ENCODE measurements at places on chromosomes 4 and X.

GRCh38 chr4:121227341-121227792 lies 63.2 kb upstream of the TNIP3 start:
- DNase-seq = no peak

- DNase-seq = no peak
These were observed 3.9 kb downstream of the PRSS12 start for GRCh38 chr4:118348886-118349285.

GRCh38 chr4:156521631-156522030 lies 450.0 kb downstream of the PDGFC start:
- no peak for DNase-seq

- DNase-seq = no peak
These were observed 25.1 kb downstream of the NIPAL1 start for GRCh38 chr4:48041535-48042137.

DNA sequence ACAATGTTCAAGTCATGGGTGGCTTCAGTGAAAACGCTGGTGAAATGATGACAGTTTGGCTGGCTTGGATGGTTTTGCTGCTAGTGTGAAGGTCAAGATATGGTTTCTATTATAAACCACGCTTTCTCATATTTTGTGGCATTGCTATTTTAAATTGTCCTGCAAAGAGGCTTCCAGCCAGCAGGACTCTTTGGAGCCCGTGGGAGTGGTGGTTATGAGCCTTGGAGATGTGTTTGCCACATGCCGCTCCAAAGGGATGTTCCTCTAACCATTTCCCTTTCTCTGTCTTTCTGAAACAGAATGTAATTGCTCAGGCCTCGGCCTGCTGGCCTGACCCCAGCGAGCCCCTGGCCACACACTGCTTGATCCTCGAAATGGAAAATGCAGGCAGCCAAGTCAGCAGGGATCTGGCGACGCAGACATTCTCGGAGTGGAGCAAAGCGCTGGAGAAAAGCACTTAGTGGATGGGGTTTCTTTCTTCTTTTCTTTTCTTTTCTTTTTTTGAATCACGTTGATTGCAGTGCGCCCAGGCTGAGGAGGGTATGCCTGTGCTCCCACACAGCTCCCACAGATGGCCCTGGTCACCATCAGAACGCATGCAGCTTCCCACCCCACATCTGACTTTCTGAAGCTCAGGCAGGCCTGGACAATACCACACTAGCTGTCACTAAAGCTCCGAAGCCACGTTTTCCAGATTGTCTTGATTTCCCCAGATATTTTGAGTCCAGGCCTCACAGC lies 114.0 kb downstream of the ENPP6 start:
- no peak for DNase-seq

- no peak for DNase-seq
These were observed 13.3 kb upstream of the TADA2B start for GRCh38 chr4:7029921-7030320.

- DNase-seq = no peak
These were observed 32.1 kb upstream of the VEGFD start for GRCh38 chrX:15416133-15416993.

GRCh38 chr4:179268791-179269190 lies 1826.6 kb upstream of the AGA start:
- no peak for DNase-seq

GRCh38 chr4:40719008-40719623 lies 30.6 kb upstream of the NSUN7 start:
- DNase-seq = peak; percentile 38

DNA sequence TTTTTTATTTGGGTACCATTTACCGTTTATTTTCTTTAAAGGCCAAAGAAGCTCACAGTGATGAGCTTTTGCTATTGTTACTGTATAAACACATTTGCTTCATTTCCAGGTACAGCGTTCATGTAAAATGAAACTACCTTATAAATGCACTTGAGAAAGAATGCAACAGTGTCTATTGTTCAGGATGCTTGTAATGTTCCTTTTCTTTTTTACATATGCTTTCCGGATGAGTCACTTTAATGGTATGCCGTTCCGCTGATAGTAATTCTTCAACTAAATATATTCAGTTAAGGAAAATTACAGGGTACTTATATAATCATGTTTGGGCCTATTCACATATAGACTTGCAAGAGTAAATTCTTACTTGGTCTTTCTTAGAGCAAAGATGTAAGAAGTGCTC lies 354.9 kb downstream of the RPA4 start:
- DNase-seq = no peak

- no peak for DNase-seq
These were observed 96.8 kb upstream of the FRAS1 start for GRCh38 chr4:77960367-77960766.

- DNase-seq = no peak
These were observed 36.0 kb upstream of the EXOC1L start for GRCh38 chr4:55783584-55783983.

GRCh38 chr4:163217505-163217904 lies 50.8 kb upstream of the NAF1 start:
- DNase-seq = no peak

DNA sequence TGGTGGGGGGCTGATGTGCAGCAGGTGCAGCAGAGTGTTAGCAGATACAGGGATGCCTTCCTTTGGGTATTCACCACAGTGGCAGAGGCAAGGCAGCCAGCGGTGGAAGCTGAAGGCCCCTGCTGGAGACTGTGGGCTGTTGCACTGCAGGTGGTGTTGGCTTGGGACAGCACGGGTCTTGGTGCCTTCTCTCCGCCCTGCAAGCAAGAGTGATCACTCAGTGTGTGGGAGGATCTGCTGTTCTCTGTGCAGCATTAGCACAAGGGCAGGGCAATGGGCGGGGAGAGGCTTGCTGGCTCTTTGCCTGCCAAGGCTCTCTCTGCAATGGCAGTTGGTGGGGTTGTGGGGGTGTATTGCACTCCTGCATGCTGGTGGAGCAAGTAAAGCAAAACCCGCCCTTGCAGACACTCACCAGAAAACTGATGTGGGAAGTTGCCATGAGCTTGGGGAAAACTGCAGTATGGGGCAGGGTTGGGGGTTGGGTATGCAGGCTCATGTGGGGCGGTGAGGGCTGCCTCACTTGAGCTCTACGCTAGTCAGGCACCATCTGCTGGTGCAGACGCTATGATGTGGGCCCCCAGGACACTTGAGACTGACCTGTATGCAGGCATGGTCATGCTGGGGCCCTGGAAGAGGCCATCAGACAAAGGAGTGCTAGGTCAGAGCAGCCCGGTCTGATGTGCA lies 820.8 kb upstream of the GRIA3 start:
- DNase-seq = no peak

GRCh38 chr4:25861951-25862410 lies 807 bp downstream of the SEL1L3 start:
- DNase-seq = no peak

DNA sequence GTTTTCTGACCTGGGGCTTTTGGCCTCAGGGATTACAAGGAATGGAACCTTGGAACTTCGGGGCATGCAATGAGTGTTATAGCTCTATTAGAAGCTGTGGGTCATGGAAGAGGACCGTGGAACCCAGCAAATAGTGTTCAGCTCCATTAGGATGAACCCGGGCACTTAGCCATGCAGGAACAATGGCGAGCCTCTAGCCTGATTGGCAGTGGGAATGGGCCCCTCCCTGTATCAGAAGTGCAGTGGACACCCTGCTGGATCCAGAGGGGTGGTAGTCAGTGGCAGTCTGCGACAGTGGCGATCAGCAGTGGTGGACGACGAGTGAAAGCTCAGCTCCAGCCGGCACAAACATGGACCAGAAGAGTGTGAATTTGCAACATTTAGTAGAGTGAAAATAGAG lies 315.4 kb upstream of the TECRL start:
- DNase-seq = no peak

- no peak for DNase-seq
These were observed 22.5 kb downstream of the FAM241A start for GRCh38 chr4:112167794-112168193.

GRCh38 chr4:6920171-6920570 lies 10.5 kb downstream of the TBC1D14 start:
- no peak for DNase-seq

GRCh38 chr4:5611750-5612149 lies 96.6 kb downstream of the EVC2 start:
- no peak for DNase-seq

DNA sequence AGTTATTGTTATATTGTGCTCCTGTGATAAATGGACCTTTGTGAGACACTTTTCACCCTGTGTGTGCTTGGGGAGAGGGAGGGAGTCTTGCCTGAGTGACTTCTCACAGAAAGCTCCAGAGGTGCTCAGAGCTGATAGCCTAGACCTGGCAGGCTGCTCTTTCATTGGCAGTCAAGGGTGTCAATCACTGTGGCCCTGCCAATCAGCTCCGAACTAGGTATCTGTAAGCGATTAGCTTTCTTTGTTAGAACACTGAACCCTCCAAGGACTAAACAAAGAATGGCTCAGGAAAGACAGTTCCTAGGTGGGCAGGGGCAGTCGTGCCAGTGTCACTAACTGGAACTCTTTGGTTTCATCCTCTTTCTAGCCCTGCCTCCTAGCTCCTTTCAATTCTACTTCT lies 2.7 kb upstream of the NALF2 start:
- no peak for DNase-seq

DNA sequence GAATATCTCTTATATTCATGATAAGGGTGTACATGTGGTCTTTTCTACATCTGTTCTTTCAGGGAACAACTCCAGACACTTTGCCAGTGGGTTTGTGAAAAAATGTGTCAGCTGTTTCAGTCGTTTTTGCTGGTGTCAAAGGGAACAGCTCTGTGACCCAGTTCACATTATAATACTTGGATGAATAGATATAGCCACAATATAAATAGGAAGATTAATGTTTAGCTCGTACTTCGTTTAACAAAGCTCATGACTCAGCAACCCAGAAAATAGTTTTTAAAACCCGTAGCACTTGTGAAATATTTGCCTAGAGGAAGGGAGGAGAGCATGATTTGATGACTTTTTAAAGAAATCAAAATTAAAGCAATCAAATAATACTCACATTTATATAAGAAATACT lies 7.9 kb downstream of the LIAS start:
- no peak for DNase-seq

DNA sequence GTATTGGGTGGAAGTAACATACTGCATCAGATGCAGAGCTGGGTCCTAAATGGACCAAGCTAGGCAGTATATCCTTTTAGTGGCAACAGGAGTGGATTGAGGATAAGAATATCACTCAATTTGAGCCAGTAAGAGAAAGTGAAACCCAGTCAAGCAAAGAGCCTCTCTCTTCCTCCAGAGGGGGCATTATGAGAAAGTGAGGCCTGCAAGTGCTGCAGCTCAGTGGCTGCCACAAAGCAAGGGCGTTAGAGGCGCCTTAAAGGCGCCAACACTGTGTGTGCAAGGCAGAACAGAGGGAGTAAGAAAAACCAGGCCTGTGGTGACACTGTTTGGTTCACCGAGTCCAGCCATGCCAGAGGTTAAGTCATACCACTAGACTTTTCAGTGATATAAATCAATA lies 17.5 kb downstream of the STX18 start:
- no peak for DNase-seq

- no peak for DNase-seq
These were observed 108.8 kb downstream of the ZNF827 start for GRCh38 chr4:145829629-145830395.

DNA sequence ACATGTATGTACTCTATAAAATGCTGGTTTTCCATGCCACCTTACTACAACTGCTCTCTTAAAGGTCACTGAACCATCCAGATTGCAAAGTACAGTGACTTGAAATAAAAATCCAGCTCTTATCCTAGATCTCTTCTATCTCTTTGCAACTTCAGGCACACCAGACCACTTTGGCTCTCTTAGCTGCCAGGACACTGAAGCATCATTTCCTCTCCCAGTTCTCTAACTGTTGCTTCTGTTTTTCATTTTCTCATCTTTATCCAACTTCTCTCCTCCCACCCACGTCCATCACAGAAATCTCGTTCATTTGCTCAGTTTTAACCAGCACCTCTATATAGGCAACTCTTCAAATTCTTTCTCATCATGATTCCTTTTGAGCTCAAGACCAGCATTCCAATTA lies 74.3 kb downstream of the METTL14 start:
- DNase-seq = no peak

GRCh38 chr4:48854982-48855381 lies 24.1 kb downstream of the OCIAD1 start:
- DNase-seq = no peak

DNA sequence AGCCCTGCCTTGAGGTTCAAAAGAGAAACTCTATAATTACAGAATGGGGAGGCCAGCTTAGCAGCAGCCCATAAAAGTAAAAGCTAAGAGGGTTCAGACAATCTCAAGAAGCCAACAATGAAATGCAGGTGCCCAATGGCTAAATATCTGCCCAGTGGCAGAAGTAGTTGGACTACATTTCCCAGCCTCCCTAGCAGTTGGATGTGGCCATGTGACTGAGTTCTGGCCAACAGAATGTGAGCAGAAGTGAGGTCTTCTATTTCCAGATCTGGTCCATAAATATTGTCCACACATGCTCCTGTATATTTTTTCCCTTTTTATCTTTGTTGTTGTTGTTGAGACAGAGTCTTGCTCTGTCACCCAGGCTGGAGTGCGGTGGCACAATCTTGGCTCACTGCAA lies 127.9 kb upstream of the NHS start:
- no peak for DNase-seq

- DNase-seq = no peak
These were observed 93.3 kb upstream of the PDE5A start for GRCh38 chr4:119721878-119722277.

GRCh38 chr4:76895619-76896018 lies 2.3 kb downstream of the SOWAHB start:
- no peak for DNase-seq

DNA sequence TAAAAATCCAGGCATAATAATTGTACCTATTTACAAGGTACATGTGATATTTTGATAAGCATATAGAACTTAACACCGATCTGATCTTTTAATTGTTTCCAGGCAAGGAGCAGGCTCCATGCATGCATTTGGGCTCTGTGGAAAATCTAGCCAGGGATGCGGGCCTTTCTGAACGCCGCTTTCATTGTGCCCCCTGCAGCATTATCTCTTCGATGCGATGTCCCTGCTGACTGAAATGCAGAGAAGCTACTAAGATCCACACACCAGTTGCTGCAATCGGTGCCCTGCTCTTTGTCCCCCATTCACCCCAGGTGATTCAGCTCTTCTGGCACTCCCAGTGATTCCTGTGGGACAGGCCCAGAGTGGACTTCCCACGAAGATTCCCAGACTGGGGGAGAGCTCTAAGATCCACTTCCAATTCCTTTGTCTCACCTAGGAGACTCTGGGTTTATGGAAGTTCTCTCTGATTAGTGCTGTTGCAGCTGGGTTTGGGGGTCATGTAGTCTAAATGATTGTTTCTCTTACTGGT lies 254.3 kb upstream of the AGA start:
- DNase-seq = no peak

GRCh38 chr4:109803924-109804571 lies 2.2 kb upstream of the CFI start:
- DNase-seq = peak; percentile 37

- no peak for DNase-seq
These were observed 527.4 kb downstream of the C4orf33 start for GRCh38 chr4:129623233-129623875.

DNA sequence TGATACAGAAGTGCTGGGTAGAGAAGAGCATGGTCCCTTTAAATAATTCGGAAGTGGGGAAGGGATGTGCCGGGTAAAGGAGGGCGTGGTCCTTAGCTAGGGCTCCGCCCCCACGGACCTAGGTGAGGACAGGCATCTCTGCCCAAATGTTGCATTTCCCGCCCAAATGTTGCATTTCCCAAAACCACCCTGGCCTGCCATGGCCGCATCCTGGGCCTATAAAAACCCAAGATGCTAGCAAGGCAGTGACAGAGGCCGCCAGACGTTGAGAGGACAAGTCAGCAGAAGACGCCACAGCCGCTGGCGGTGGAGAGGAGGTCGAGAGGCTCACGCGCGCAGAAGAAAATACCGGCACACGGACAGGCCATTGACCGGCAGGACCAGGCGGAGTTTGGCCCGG lies 46.1 kb downstream of the ZFP42 start:
- DNase-seq = no peak

- no peak for DNase-seq
These were observed 1.5 kb upstream of the PUDP start for GRCh38 chrX:7149411-7149810.

Measured in stromal cell of bone marrow (primary cell).